Ascending aorta (tissue), 2 donors: ENCODE measurements at places on chromosomes 4 and X. TPM values are rescaled to one million over a fixed set of nuclear protein-coding genes. Genes with fewer than 3 reads are reported as not detected.

- no peak overlapping the region for H3K27ac ChIP-seq
- no peak for DNase-seq
- no peaks in the 10 kb centered on the region for H3K4me1 ChIP-seq
- H3K36me3 ChIP-seq: no peaks in the 10 kb centered on the region
- no peak overlapping the region for H3K4me3 ChIP-seq
Observed at GRCh38 chrX:22196149-22196548, 76.6 kb upstream of the CBLL2 start.

DNA sequence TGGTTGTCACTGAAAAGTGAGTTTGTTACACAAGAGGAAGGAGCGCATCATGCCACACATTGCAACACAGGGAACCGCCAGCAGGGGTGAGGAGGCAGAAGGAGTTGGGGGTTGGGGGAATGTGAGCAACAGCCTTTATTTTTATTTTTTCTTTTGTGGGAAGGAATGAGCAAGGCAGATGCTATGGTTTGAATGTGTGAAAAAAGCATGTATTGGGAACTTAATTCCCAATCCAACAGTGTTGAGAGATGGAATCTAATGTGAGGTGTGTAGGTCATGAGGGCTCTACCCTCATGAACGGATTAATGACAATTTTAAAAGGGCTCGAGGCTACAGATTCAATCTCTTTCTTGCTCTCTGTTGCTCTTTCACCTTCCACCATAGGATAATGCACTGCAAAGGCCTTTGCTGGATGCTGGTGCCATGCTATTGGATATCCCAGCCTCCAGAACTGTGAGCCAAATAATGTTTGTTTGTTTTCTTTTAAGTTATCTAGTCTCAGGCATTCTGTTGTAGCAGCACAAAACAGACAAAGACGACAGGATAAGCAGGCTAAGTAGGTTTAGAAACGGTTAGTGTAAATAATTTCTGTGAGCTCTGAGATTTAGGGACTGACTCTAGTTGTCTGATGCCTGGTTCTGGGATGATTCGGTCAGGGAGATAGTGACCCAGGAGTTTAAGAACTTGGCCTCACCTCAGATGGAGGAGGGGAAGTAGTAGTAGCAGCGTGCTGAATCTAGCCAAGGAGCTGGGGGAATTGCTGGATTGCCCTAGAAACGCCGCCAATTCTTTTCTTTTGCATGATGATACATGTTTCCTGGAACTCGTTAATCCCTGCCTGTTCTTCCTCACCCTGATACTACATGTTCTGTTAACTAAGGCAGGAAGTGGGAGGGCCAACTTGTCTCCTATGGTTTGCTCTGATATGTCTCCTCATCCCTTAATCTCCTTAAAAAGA, 156.6 kb upstream of the CTSO start:
- H3K27me3 ChIP-seq: no peaks in the 10 kb centered on the region
- H3K27ac ChIP-seq: no peak overlapping the region
- DNase-seq: no peak
- H3K36me3 ChIP-seq: no peaks in the 10 kb centered on the region
- H3K4me1 ChIP-seq: no peaks in the 10 kb centered on the region
- no peak overlapping the region for H3K4me3 ChIP-seq

CTSO gene
- total RNA-seq: 7.5 TPM

ARAP2 gene
- total RNA-seq: 12.2 TPM

- H3K27ac ChIP-seq: no peak overlapping the region
- no peak for DNase-seq
- H3K36me3 ChIP-seq: no peaks in the 10 kb centered on the region
- H3K4me3 ChIP-seq: no peak overlapping the region
Observed at GRCh38 chr4:176611951-176612350, 180.8 kb downstream of the VEGFC start.

DNA sequence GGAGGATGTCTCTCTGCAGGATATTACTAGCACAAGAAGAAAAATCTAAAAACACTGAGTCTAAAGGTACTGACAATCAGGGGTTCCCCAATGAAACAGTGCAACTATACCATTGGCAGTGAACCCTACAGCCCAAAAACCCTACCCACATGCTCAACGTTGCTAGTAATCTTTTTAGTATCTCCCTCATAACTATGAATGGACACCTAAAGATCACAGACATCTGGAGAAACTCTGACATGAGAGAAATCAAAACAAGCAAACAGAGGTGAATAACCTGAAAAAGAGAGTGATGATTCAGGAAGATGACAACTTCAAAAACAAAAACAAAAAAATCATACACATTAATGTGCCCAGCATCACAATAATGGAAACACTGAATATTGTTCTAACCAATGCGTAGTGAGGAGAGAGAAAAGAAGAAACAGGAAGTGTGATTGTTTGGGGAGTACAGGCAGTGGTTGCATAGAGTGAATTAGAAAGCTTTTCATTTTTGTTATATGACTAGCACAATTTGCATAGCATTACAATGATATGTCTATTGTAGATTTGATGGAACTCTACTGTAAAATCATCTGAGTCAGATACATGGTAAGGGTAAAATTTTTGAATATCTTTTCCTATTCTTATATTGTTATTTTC, 78.9 kb upstream of the FMR1 start:
- DNase-seq: no peak
- no peak overlapping the region for H3K27ac ChIP-seq
- no peaks in the 10 kb centered on the region for H3K36me3 ChIP-seq
- no peaks in the 10 kb centered on the region for H3K4me1 ChIP-seq

DNA sequence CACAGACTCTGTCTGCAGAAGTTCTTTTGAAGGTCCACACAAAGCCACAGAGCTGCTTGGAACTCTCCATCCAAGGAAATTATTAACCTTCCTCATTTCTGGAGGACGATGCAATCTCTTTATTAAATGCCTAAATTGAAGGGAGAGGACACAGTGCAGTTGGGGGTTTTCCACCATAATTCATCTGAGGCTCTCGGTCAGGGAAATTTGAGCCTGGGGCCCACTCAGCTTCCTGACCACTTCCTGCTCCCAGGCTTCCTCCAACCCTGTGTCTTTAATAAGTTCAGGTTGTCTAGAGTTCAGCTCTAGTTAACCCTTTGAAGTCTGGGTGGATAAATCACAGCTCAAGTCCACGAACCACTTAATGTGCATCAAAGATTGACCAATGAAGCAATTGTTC, 58.5 kb downstream of the PRPS1 start:
- no peaks in the 10 kb centered on the region for H3K27me3 ChIP-seq
- no peak for DNase-seq
- no peak overlapping the region for H3K4me3 ChIP-seq
- H3K4me1 ChIP-seq: peaks cover 8% of the 10 kb centered on the region
- H3K27ac ChIP-seq: no peak overlapping the region

- no peak for DNase-seq
- H3K36me3 ChIP-seq: no peaks in the 10 kb centered on the region
- H3K4me3 ChIP-seq: no peak overlapping the region
- H3K27me3 ChIP-seq: no peaks in the 10 kb centered on the region
- H3K27ac ChIP-seq: no peak overlapping the region
Observed at GRCh38 chr4:23969635-23970145, 79.8 kb upstream of the PPARGC1A start.

MAGEB17 gene
- not detected for total RNA-seq

DNA sequence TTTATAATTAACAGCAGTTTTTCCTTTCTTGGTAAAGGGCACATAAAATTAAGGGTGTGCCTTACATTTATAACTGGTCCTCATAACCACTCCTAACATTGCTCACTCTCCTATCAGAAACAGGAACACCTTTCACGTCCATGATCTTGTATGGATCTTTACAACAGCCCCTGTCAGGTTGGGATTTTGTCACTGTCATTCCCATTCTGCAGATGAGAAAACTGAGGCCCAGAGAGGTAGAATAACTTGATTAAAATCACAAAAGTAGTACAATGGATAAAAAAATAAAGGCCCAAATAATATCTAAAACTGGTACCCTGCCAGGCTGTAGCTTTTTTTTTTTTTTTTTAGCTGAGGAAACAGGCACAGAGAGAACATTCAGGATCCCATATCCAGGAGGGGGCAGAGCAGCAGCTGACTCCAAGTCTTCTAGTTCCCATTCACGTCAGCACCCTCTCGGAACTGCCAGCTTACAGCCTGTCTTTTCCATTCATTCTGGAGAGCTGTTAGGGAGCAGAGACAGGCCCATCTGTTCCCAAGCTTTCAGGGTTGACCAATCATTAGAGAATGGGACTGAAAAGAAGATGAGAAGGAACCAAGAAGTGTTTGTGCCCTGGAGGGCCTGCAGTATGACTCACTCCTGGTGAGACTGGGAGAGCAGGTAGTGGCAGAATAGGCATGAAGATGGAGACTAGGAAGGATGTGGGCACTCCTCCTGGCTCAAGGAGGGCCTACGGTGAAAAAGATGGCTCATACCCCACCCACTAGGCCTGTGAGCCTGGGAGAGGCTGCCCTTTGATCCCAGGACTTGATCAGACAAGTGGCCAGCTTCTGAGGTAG, 7.3 kb downstream of the SUV39H1 start:
- no peak for DNase-seq
- no peak overlapping the region for H3K27ac ChIP-seq
- H3K36me3 ChIP-seq: peaks cover 8% of the 10 kb centered on the region
- no peaks in the 10 kb centered on the region for H3K27me3 ChIP-seq
- H3K4me3 ChIP-seq: no peak overlapping the region

DNA sequence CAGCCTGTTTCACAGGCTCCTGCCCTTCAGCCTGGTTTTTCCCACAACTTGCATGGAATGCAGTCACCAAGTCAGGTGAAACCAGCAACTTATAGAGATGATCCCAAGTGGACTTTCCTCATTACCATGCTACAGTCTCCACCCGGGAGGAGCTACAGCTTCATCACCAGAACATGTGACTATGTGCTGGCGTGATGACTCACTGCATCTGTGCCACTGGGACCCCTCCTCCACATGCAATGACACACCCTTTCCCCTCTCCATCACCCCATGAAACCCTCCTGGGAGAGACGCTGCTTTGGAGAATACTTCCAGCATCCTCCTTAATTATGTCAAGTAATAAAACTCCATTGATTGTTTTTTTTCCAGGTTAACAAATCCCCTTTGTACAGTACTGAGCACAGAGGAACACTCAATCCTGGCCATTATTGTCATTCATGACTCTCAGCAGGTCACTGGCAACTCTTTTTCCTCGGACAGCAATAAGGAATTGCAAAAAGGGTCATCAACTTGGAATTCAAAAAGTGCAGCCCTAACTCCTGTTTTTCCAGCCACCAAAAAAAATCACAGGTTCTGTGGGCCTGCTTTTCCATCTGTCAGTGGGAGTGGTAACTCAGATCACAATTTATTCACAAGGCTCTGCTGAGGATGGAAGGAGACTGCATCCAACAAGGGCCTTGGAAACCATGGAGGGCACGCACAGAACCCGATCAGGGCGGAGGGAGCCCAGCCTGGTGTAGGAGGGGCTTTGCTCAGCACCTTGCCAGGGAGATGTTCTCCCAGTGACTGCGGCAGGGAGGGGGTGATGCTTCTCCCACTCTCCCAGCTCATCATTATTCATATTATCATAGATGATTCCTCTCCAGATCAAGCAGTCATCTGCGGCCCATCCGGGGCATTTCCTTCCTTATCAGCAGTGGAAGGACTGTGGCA, 17.4 kb downstream of the QDPR start:
- no peaks in the 10 kb centered on the region for H3K4me1 ChIP-seq
- no peak for DNase-seq
- no peaks in the 10 kb centered on the region for H3K27me3 ChIP-seq
- no peak overlapping the region for H3K27ac ChIP-seq
- peaks cover 26% of the 10 kb centered on the region for H3K36me3 ChIP-seq

ZRSR2 gene
- 0.64 TPM for total RNA-seq

DNA sequence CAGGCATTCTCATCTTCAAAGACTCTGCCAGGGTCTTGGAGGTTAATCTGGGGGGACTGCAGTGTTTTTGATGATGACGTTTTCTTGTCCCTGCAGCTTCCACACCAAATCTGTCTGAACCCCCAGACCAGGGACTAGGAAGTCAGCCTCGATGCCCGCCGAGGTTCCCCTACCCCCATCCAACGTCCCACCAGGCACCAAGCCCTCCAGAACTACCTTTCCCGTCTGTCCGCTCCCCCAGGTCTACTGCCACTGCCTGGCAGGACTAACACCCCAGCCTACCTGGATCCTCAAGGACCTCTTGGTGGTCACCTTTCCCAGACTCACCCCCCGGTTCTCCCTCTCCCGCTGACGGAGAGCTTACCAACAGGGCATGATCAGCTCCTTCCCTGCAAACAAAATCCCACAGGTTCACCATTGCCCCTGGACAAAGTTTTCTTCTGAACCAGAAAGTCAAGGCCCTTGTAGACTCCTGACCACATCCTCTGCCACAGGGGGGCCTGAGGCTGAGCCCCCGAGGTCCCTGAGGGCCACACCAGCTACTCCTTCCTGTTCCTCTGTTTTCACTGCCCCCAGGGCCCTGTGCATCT, 40.9 kb downstream of the HMX1 start:
- no peaks in the 10 kb centered on the region for H3K4me1 ChIP-seq
- no peaks in the 10 kb centered on the region for H3K36me3 ChIP-seq
- DNase-seq: no peak

- no peak for DNase-seq
- H3K4me1 ChIP-seq: peaks cover 35% of the 10 kb centered on the region
- H3K36me3 ChIP-seq: no peaks in the 10 kb centered on the region
- H3K27me3 ChIP-seq: no peaks in the 10 kb centered on the region
- H3K27ac ChIP-seq: no peak overlapping the region
Observed at GRCh38 chr4:145881989-145882388, 56.6 kb downstream of the ZNF827 start.

- DNase-seq: no peak
- no peaks in the 10 kb centered on the region for H3K36me3 ChIP-seq
- no peaks in the 10 kb centered on the region for H3K4me1 ChIP-seq
- H3K27ac ChIP-seq: no peak overlapping the region
- no peak overlapping the region for H3K4me3 ChIP-seq
Observed at GRCh38 chr4:152307669-152308068, 228.2 kb downstream of the FBXW7 start.

RNF4 gene
- total RNA-seq: 19.3 TPM

DNA sequence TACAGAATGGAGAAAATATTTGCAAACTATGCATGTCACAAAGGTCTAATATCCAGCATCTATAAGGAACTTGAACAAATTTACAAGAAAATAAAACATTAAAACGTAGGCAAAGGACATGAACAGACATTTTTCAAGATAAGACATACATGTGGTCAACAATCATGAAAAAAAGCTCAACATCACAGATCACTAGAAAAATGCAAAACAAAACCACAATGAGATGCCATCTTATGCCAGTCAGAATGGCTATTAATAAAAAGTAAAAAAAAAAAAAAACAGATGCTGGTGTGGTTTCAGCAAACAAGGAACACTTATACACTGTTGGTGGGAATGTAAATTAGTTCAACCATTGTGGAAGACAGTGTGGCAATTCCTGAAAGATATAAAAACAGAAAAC, 75.8 kb upstream of the IL13RA2 start:
- H3K27me3 ChIP-seq: no peaks in the 10 kb centered on the region
- no peak for DNase-seq
- no peak overlapping the region for H3K4me3 ChIP-seq
- H3K4me1 ChIP-seq: no peaks in the 10 kb centered on the region
- H3K36me3 ChIP-seq: no peaks in the 10 kb centered on the region

RNF212 gene
- not detected for total RNA-seq

BEND2 gene
- not detected for total RNA-seq

ZNF630 gene
- 3.3 TPM for total RNA-seq
